ENCODE measurements at places on chromosomes 5 and 9. TPM values are rescaled to one million over a fixed set of nuclear protein-coding genes. Genes with fewer than 3 reads are reported as not detected.

MTX3 gene
- total RNA-seq = 3.3 TPM

DNA sequence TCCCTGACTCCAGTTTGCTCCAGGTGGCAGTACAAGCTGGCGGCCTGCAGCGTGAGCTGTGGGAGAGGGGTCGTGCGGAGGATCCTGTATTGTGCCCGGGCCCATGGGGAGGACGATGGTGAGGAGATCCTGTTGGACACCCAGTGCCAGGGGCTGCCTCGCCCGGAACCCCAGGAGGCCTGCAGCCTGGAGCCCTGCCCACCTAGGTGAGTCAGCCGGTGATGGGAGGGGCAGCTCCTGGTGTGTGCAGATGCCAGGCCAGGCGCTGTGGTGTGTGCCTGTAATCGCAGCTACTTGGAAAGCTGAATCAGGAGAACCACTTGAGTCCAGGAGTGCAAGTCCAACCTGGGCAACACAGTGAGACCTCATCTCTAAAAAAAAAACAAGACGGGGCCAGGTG, 10.0 kb upstream of the CACFD1 start:
- DNase-seq = no peak

POLE3 gene
- total RNA-seq = 34.0 TPM

DNA sequence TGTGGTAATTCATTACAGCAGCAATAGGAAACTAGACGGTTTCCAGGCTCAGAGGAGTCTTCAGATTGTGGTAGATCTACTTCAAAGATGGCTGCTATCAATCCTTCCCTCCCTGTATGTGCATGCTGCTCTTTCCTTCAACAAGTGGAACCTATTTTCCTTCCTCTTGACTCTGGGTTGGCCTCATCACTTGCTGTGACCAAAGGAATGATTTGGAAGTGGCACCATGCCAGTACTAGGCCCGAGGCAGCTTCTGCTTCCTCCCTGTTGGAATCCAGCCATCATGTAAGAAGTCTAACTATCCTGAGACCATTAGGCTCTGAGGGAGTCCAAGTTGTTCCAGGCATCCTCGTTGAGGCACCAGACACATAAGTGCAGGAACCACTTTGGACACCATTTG, 46.5 kb upstream of the MCTP1 start:
- DNase-seq = no peak

DNA sequence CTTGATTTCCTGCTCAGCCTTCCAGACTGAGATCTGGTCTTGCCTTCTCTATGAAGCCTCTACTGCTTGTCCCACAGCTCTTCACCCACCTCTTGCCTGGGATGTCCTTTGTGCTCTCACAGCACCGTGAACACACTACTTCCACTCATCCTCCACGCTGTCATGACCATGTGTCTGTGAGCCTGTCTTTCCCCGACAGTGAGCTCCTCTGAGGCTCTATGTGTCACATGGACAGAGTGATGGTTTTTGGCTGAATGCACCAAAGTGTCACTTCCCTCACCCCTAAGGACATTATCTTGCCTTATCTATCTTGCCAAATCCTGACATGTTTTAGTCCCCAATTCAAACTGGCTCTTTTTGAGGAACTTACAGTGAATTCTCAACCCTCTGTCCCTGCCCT, 11.3 kb downstream of the PHYKPL start:
- no peak for DNase-seq

Measured in lung microvascular endothelial cell (primary cell).